ENCODE measurements at places on chromosomes 4 and X. TPM values are rescaled to one million over a fixed set of nuclear protein-coding genes. Genes with fewer than 3 reads are reported as not detected.

AADAT gene
- total RNA-seq = not detected

KIAA0232 gene
- 9.4 TPM for total RNA-seq

GAGE12F gene
- not detected for total RNA-seq

AMER1 gene
- 3.5 TPM for total RNA-seq

ALAS2 gene
- total RNA-seq = not detected

MAGED4B gene
- 0.95 TPM for total RNA-seq

CENPVL1 gene
- total RNA-seq = not detected

MYOZ2 gene
- total RNA-seq = not detected

CXorf49 gene
- not detected for total RNA-seq

QRFPR gene
- not detected for total RNA-seq

Data from activated CD4-positive, alpha-beta T cell treated with anti-CD3 and anti-CD28 coated beads for 36 hours (primary cell).